ENCODE measurements at places on chromosomes 7 and 10.

- no peak for DNase-seq
Observed at GRCh38 chr10:106957823-106958588, 206.5 kb downstream of the SORCS1 start.

GRCh38 chr7:92674379-92674778, 84.2 kb upstream of the FAM133B start:
- DNase-seq, result no peak

DNA sequence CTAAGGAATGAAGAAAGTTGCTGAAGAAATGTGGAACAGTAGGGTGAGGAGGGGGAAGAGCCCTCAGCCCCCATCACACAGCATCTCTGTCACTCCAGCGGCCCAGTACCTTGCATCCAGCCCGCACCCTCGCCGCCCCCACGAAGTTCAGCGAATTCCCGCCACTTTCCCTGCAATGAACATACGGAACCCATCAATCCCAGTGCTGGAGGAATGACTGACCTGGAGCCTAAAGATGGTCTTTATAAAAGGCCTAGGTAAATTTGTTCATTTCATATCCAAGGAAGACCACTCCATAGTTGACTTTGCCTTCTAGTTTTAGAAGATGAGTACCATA, 779 bp upstream of the KIF5B start:
- no peak for DNase-seq

GRCh38 chr10:84054743-84055142, 84.6 kb upstream of the GHITM start:
- DNase-seq, result no peak

- no peak for DNase-seq
Observed at GRCh38 chr7:70210936-70211310, 612.6 kb downstream of the AUTS2 start.

DNA sequence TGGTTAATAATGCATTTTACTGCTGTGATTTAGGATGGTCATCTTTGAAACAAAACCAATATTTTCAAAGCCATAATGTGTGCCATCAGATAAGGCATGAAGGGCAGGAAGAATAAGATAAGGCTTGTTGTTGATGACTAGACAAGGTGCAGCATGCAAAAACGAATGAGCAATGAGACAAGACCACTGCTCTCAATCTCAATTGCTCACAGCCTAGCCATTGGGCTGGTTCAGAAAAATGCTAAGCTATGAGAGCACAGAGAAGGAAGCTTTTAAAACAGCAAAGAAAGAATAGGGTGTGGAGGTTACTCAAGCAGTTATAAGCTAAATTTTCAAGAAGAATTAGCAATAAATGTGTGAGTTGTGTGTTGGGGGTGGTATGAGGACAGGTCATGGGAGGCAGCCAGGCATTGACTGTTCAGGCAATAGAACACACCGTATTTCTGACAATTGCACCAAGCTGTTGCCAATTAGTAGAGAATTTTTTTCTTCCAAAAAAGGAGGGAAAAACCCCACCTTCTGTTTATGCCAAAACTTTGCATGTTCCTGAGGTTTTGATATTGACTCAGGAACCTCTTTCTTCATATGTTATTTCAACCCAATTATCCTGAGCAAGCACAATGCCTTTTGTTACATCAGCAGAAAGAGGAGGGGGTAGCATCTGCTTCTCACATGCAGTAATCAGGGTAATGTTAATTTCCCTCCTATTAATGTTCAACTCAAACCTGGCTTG, 276.5 kb downstream of the HDAC9 start:
- no peak for DNase-seq

GRCh38 chr7:43260980-43261878, 148.8 kb downstream of the HECW1 start:
- peak; percentile 78 for DNase-seq

GRCh38 chr10:64765498-64765897, 1244.3 kb downstream of the REEP3 start:
- DNase-seq, result no peak

GRCh38 chr7:91082852-91083495, 181.3 kb upstream of the FZD1 start:
- no peak for DNase-seq

GRCh38 chr7:110947408-110947807, 143.5 kb upstream of the LRRN3 start:
- DNase-seq, result no peak

DNA sequence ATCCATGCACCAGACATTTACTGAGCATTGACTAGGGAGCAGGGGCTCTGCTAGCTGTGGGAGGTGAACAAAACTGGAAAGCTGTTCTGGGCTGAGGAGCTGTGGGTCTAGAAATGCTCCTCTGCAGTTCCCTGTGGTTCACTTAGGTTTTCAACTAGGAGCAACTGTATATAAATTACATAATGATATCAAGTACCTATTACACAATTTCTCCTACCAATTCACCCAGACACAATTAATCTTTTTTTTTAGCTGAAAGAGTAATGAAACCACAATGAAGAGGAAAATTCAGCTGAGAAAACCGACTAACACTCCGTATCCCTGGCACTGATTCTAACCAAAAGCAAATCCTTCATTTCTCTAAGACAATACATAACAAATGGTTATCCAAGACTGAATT, 39.4 kb downstream of the COL28A1 start:
- DNase-seq, result no peak

GRCh38 chr10:90112681-90113080, 411.3 kb downstream of the KIF20B start:
- DNase-seq, result no peak

GRCh38 chr10:453647-454046, 235.8 kb downstream of the DIP2C start:
- no peak for DNase-seq

GRCh38 chr7:26686448-26686981, 177.9 kb downstream of the SKAP2 start:
- DNase-seq, result no peak

GRCh38 chr10:77349226-77349625, 288.4 kb downstream of the KCNMA1 start:
- DNase-seq, result no peak

- no peak for DNase-seq
Observed at GRCh38 chr7:1344421-1344820, 111.7 kb downstream of the UNCX start.

DNA sequence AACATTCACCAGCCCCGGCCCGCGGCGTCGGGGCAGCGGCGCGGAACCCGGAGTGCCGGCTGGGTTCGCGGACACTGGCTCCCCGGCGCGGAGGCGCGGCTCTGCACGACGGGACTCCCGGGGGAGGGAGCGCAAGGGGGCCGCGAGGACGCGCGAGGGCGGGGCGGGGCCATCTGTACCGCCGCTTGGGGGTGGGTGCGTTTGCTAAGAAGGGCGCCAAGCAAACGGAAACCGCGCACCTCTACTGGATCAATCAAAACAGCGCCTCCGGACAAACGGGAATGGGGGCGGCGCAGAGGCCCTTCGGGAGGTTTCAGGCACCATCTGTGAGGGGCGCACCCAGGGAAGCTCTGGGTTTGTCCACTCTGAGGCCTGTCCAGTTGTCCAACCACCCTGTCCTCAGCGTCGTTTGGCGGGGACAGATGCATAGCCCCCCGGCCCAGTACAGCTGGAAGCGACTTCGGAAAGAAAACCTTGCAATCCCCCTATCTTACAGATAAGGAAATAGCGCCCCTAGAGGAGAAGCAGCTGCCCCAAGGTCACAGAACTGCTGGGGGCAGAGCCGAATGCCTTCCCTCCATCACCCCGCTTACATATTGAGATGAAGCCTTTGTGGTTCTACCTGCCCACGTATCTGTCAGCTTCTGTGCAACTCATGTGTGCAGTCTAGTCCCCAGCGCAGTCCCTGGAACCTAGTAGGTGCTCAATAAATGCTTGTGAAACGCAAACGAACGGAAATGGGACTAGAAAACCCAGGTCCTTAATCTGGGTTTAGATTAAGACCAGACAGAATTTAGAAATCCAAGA, 10.7 kb upstream of the SLIT1 start:
- peak; percentile 79 for DNase-seq

DNA sequence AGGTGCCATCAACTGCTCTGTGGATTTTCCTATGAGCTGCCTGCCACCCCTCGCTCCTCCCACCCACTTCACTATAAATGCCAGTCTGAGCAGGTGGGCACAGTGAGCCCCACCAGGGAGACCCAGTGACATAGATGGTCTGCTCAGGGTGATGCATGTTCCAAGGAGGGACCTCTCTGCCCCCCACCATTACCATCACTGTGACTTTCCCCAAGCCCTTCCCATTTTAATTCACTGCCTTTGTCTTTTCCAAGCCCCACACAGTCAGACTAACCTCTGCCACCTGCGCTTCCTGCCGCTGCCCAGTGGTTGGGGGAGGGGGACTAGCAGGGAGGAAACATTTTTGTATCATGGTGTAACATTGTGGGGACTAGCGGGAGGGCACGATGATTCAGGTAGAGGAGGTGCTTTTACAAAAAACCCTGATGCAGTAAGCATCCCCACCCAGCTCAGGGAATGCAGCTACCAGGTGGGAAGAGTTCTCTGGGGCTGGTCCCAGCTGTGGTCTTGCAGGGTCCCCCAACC, 24.6 kb downstream of the PRSS2 start:
- DNase-seq, result peak; percentile 75

DNA sequence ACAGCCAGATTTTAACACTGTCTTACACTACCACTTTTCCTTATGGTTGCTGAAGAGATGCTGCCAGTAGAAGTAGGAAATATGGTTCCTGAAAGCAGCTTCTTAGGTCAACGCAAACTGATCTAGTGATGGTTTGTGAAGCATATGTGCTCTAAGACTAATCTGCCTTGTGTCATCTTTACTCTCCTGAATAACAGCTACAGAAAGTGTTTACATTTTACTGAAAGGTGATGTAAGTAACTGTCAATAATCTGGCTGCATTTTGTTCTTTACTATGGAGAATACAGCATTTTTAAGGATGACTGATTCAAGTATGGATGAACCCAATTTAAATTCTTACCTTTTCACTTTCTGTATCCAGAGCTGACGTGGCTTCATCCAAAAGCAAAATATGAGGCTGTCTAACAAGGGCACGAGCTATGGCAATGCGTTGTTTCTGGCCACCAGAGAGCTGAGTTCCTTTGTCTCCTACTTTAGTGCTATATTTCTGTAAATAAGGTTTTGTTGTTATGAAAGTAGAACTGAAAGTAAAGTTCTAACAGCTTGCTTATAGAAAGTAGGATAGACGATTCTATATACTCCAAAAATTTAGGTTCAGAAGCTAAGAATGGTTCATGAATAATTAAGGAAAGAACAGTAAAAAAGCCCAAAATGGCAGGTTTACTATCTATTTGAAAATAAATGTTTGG, 30.2 kb upstream of the ABCB4 start:
- DNase-seq, result no peak

- DNase-seq, result no peak
Observed at GRCh38 chr7:131967216-131967730, 410.8 kb upstream of the PODXL start.

DNA sequence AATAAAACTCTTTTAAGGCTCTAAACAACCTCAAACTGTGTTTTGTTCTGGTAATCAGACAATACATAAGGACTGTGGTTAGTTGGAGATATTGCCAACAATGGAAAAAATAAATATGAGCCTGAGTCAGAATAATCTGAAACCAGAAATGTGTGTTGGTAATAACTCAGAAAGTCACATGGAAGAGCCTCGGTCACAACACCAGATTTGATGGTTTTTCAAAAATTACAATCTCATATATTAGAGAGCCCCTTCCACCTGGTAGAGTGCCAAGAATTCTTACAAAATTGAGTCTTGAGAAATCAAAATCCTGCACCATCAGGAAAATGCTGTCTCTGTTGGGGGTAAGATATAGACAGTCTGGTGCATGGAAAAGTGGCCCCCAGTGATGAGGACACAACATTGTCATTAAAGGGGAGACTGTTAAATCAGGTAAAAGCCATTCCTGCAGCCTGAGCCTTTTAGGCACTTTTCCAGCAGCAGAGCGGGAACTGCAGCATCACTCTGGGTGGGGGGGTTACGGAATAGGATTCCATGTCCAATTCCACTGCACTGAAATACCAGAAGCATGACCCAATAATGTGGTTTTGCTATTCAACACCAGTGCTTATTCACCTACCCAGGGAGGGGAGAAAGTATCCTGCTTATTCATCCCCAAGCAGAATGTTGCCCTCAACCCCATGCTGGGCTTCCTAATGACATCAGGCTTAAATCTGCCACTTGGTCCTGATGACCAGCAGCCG, 9.5 kb upstream of the ADAM12 start:
- DNase-seq, result no peak

- no peak for DNase-seq
Observed at GRCh38 chr7:44276571-44277221, 48.7 kb downstream of the CAMK2B start.

DNA sequence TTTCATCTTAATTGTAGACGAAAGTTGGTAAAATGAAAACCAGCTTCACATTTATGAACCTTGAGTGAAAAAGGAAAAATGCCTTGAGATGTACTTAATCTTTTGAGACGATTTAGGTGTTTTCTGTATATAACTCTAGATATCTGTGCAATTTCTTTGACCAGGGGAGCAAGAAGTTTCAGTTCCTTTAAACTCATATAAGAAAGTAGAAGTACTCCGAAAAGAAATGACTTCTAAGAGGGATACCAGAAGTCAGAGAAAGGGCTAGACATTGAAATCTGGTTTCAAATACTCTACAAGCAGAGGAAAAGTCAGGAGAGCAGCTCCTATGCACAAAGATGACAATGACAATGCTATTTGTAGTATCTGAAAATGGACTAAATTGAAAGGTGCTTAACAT, 303.7 kb downstream of the BAMBI start:
- DNase-seq, result no peak

DNA sequence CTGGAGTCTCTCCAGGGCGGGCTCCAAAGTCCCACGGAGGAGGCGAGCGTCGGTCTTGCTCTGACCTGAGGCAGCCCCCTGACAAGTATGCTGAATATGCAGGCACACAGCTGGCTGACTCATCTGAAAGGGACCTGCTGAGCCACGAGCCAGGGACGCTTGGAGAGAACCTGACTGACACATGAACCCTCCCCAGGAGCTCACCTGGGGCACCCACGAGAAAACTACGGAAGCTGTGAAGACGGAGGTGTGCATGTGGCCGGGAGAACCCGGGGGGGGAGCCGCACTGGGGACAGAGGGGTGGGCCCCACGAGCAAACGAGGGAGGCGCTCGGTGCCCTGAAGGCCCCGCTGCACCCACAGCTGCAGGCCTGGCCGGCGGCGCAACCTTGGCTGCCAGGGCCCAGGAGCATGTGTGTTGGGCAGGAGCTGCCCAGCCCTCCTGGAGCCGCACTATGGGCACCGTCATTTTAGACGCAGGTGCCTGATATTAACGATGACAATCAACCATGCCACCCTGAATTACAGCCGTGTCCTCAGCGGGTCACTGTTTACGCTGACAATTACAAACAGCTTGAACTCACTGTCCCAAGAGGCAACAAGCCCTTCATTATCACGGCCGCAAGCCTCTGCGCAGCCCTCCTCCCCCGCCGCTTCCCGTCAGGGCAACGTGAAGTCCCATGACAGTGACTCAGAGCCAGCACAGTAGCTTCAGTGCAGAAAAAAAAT, 64.7 kb downstream of the DIP2C start:
- DNase-seq, result no peak

DNA sequence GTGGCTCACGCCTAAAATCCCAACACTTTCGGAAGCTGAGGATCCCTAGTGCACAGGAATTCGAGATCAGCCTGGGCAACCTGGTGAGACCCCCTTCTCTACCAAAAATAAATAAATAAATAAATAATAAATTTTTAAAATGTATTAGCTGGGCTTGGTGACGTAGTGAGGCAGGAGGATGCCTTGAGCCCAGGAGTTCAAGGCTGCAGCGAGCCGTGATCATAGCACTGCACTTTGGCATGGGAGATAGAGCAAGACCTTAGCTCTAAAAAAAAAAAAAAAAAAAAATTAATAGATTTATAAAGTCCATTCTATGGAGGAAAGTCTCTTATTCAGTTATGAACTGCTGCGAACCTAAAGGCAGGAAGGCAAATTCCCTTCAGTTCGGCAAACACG, 1.1 kb upstream of the PTPN12 start:
- DNase-seq, result no peak

GRCh38 chr7:41351091-41351490, 351.8 kb downstream of the INHBA start:
- DNase-seq, result no peak
